D721Med (cell line): ENCODE measurements at places on chromosomes 7 and 10.

DNA sequence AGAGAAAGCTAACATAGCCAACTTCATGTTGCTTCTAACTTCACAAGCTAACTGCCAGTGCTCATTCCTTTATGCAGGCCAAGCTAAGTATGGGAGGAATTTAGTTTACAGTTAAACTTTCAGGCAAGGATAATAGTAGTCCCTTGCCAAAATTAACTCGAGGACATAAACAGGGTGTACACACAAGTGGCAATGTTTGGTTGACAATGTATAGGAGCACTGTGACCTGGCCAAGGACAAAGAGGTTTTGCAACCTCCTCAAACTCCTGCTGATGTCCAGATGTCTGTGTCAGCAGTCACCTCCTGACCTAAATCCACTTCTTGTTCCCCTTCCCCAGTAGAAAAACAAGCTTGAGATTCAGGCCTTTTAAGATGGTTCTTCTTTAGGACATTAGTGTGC is 494.6 kb upstream of the KLF6 start:
- no peak for DNase-seq

GRCh38 chr10:69673521-69673920 is 43.5 kb downstream of the FAM241B start:
- DNase-seq = no peak

DNA sequence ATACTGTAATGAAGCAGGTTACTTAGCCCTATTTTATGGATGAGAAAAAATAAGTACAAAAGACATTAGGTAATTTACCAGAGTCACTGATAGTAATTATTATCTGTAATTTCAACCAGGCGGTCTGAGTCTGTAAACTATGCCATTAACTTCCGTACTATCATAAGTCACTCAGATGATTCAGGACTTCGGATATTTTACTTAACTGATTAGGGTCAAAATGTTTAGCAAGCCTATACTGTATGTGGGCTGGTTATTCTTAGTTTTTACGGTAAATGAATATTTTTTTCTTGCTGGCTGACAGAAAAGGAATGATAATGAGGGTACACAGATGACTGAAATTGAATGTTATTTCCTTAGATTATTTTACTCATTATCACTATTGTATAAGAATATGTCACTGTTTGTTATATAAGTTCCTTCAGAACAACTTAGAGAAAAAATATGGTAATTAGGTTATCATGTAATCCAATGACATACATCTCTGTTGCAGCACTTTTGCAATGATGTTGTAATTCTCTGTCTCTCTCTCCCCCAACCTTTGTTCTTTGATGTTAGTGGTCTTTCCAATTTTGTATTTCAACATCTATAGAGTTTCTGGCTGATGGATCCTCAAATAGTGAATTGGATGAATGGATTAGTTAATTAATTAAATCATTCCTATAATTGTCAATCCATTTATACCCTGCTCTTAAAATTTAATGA is 165.6 kb downstream of the ZEB1 start:
- no peak for DNase-seq

GRCh38 chr7:46669028-46669427 is 748.0 kb upstream of the IGFBP3 start:
- no peak for DNase-seq

DNA sequence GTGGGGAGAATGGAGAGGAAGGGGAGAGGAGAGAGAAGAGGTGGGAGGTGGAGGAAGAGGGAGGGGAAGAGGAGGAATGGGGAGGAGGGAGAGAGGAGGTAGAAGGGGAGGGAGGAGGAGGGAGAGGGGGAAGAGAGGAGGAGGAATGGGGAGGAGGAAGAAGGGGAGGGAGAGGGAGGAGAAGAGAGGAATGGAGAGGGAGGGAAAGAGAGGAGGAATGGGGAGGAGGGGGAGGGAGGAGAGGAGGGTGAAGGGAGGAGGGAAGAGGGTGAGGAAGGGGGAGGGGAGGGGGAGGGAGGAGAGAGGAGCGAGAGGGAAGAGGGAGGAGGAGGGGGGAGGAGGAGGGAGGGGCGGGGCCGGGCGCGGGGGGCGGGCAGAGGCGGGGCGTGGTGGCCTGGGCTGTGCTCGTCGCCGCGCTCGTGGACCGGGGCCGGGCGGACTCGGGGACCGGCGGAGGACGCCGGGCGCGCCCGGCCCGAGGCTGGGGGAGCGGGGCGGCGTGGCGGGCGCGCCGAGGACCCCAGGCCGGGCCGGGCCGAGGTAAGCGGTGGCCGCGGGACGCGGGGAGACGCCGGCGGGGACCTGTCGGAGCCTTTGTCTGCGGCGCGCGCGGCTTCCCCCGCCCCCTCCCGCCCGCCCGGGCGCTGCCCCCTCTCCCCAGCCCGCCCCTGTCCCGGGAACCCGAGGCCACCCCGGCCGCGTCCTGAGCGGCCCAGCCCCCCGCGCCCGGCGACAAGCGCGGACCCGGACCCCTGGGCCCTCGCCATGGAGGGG is at the start of gene SLC29A4:
SLC29A4 (plus strand) TSS at position 401 of the 774 bp plus-strand sequence. CDS start 4,874 bp downstream, outside the sequence.
- DNase-seq = no peak

DNA sequence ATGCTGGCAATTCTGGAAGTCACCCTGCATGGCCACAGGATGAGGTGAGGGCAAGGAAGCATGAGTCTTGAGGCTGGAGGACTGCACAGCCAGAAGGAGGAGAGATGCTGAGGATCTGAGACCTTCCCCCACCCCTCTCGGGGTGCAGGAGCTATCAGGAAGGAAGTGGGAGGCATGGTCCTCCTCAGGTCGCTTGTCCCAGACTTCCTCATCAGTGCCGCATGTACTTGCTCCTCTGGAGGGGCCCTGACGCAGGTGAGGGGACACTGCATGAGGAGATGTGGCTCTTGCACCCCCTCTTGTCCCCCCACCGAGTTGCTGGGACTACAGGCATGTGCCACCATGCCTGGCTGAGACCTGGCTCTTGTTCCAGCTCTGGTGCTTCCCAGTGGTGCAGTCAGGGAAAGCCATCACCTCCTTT is 5.7 kb upstream of the ZMIZ1 start:
- no peak for DNase-seq

GRCh38 chr7:125695626-125696025 is 766.0 kb upstream of the POT1 start:
- DNase-seq = no peak

GRCh38 chr7:2501947-2502646 is 17.5 kb upstream of the LFNG start:
- no peak for DNase-seq

GRCh38 chr10:100927266-100927665 is 14.5 kb downstream of the SLF2 start:
- no peak for DNase-seq

GRCh38 chr7:121307021-121307574 is 21.7 kb upstream of the WNT16 start:
- DNase-seq = no peak

- no peak for DNase-seq
These were observed 1195.4 kb upstream of the LRRN3 start for GRCh38 chr7:109895536-109895935.

- DNase-seq = no peak
These were observed 7.2 kb downstream of the DLX5 start for GRCh38 chr7:97017192-97018125.

DNA sequence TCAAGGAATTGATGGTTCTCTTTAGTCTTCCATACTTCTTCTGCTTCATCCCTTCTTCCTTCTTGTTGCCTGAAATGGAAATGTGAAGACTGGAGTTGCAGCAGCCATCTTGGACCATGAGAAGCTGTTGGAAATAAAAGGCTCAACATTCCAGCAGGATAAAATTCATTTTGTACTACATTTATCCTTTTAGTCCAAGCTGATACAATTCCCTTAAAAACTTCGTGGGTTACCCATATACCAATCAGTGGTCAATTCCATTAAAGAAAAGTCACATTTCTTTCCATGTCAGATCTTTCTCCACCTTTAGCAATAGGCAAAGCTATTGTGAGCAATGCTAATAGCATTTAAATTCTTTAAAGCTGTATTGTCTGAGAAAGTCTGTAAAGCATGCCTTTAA is 141.3 kb upstream of the LYZL2 start:
- no peak for DNase-seq

DNA sequence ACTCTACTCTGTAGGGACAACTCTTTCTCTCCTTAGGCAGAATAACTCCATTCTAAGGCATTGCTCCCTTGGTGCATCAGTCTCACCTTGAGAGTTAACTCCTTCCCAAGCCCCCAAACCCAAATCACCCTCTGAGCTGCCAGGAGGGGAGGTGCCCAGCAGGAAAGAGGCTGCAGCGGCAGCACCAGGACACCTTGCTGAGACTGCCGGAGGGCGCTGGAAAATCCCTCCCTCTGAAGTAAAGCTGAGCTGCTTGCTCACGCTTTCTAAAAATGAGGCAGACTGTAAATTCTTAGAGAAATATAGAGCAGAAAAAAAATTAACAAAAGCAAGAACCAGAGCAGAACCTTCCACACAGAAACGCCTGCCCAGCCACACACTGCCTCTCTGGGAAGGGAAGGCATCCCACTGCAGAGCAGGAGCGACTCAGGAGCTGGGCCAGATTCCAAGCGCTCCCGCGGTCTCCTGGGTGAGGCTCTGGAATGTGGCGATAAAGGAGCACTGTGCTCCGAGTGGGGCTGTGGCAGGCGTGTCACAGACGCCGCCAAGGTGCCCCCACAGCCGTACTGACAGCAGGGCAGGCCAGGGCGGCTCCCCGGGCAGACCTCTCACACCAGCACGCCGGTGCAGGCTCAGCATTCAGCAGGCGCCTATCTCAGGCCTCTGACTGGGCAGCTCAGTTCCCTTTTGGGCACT is 202.1 kb downstream of the TNS3 start:
- DNase-seq = no peak

- no peak for DNase-seq
These were observed 228.1 kb upstream of the PFKP start for GRCh38 chr10:2839081-2839725.

- DNase-seq = no peak
These were observed 198.0 kb downstream of the KIAA1217 start for GRCh38 chr10:24406809-24407483.
